Activated T-cell treated with anti-CD3 and anti-CD28 coated beads for 1 hour (primary cell): ENCODE measurements at places on chromosomes 4 and X.

- no peak for DNase-seq
Measured at GRCh38 chr4:4568806-4569427, 27.1 kb upstream of the STX18 start.

DNA sequence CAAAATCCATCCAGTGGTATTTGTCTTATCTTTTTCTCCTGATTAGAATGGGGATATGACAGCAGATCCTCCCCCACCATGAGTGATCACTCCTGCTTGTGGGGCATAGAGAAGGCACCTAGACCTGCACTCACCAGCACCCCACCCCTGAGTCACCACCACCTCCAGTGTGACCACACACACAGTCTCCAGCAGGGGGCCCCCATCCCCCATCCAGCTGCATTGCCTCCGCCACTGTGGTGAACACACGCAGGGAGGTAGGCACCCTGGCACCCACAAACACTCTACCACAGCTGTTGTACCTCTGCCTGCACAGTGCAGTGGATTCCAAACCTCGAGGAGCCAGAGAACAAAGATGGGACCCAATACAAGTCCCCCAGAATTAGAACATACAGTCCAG, 9.0 kb upstream of the MAGEA8 start:
- DNase-seq = peak; percentile 40

DNA sequence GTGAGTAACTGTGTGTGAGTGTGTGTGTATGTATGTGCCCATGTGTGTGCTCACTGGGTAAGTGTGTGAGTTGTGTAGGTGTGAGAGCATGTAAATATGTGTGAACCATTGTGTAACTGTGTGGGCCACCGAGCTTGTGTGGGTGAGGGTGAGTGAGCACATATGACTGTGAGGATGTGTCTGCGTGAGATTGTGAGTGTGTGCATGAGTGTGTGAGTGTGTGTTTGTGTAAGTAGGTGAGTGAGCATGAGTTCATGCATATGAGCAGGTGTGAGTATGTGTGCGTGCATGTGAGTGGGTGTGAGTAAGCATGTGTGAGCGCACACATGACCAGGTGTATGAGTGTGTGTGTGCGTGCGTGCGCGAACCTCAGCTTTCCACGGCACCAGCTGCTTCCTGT, 1.4 kb upstream of the ATP2B3 start:
- no peak for DNase-seq

DNA sequence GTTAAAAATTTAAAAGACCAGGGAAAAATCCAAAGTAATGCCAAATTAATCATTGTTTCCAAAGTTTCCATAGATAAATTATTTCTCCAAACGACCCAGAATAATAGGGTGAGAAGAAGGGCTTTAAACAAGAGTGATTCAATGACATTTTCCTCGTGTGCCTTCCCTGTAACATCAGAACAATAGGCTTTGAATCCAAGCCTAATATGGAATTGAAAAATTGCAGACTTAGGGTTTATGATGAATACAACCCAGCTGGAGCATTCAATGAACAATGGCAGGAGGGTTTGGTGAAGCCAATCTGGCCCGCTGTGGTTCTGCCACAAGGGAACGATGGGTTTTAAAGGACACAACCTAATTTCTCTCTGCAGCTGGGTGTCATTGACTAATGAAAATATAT, 94.2 kb downstream of the CBLL2 start:
- no peak for DNase-seq

DNA sequence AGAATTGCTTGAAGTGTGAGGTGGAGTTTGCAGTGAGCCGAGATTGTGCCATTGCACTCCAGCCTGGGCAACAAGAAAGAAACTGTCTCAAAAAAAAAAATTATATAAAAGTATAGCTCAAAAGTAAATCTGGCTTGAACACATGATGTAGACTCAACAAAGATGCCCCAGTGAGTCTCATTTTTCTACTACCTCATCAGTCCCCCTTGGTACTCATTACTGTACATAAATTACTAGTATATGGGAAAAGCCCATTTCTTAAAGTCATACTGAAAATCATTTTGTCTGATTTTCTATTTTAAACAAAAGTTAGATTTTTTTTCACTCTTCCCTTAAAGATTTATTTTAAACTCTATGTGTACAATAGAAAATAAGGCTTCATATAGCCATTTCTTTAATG, 39.2 kb downstream of the FAM241A start:
- DNase-seq = no peak

DNA sequence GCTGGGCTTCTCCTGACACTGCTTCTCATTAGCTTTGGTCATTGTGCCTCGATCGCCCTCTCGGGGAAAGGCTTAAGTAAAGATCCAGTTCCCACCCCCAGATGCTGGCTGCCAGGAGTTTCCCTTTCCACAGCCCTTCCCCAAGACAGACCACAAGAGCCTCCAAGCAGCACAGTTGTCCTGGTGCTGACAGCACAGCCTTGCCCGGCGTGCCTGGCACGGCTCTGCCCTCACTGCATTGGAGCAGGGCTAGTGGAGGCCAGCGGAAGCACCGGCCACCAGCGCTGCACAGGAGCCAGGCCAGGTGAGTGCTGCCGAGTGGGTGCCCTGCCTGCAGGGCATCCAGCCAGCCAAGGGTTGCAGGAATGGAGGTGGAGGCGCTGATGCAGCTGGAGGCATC, 9.7 kb upstream of the MSANTD1 start:
- no peak for DNase-seq

DNA sequence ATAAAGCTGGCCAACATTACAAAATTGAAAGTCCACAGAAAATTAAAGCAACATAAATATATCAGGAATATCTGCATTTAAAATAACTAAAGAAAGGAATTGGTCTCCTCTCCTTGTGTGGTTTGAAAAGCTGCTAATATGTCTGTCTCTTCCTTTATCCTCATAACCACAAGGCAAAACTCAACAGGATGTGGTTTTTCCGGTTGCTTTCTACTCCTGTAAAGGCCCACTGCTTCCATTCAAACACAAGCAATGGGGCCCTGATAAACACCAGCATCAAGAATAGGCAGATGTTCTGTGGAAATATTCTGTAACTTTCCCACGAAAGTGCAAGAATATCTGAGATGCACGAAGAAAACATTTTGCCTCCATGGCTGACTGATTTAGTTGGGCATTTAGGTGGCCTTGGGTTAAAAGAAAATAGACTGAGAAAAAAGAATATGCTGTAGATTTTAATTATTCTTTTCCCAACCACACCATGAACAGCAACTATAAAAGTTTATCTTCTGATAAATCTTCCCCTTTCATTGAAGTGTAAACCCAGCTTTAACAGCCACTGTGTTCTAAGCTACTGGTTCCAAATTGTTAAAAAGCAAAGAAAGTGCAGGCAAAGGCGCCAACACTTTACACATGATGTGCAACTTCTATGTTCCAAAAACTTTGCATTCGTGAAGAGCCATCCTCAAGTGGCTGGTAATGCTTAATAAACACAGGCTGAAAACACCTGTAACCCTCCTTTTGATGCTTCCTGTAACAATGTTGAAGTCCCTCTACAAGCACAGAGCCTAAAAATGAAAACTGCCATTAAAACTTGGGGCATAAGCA, 50.5 kb upstream of the NDST3 start:
- DNase-seq = no peak

GRCh38 chrX:21295246-21295820, 78.9 kb upstream of the CNKSR2 start:
- no peak for DNase-seq

GRCh38 chrX:2650865-2651264, 40.2 kb upstream of the CD99 start:
- no peak for DNase-seq

DNA sequence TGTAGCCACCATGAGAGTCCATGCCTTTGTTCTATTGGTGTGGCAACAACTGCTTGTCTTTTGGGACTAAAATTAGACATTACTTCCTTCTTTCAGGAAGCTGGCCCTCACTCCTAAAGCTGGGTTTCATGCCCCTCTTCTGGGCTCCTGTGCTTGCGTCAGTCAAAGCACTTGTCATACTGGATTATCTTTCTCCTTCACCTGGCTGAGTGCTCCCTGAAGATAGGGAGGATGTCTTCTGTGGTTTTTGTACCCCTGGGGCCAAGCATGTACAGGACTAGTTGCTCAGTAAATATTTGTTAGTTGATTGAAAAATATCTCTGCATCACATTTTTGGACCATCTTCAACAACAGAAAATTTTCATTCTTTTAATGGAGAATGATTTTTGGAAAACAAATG, 26.1 kb upstream of the LONRF3 start:
- DNase-seq = no peak

- DNase-seq = no peak
Measured at GRCh38 chr4:173418639-173419038, 19.7 kb upstream of the SCRG1 start.

- DNase-seq = no peak
Measured at GRCh38 chr4:26701786-26702227, 117.9 kb downstream of the TBC1D19 start.
